ENCODE measurements at places on chromosomes 11 and 22. TPM values are rescaled to one million over a fixed set of nuclear protein-coding genes. Genes with fewer than 3 reads are reported as not detected.

- DNase-seq = no peak
These were observed 3.6 kb downstream of the C11orf87 start for GRCh38 chr11:109425554-109425953.

- DNase-seq = no peak
These were observed 60.0 kb downstream of the MYEOV start for GRCh38 chr11:69353696-69354544.

DNA sequence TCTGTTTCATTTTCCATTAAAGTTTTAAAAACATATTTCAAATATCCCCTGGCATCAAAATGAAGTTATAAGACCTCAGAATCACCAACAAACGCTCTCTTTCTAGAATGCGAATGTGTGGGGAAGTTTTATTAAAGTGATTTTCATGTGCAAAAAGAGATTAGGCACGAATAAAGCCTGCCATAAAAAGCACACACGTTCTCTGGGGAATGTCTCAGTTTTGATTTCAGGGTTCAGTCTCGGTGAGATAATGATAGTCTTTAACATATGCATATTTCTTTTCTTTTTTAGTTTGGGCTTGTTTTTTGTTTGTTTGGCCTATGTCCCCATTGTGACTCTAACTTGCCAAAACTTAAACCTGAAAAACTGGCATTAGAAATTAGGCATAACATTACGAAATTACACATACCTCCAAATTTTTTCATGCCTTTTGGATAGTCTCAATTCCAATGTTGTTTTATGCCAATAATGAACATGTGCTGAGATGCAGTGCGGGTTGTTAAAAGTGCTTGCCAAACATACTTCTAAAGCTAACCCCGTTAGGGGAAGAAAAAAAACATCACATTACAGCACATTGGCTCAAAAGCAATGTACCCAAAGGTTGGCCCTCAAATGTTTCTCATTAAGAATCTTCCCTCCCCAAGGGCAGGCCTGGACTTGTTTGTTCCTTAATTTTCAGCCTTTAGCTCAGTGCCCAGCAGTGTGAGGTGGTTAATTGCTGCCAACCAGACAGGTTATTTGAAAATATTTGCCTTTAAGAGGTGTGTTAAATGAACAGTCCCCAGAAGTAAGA is 33.2 kb upstream of the FBLN1 start:
- DNase-seq = no peak

Gene NPAS4
- total RNA-seq = not detected

Gene FGF3
- not detected for total RNA-seq

Gene SAA1
- total RNA-seq = 77.9 TPM

Gene AQP11
- 0.92 TPM for total RNA-seq

Gene MRGPRE
- total RNA-seq = not detected

Gene SIRT3
- 13.2 TPM for total RNA-seq

DNA sequence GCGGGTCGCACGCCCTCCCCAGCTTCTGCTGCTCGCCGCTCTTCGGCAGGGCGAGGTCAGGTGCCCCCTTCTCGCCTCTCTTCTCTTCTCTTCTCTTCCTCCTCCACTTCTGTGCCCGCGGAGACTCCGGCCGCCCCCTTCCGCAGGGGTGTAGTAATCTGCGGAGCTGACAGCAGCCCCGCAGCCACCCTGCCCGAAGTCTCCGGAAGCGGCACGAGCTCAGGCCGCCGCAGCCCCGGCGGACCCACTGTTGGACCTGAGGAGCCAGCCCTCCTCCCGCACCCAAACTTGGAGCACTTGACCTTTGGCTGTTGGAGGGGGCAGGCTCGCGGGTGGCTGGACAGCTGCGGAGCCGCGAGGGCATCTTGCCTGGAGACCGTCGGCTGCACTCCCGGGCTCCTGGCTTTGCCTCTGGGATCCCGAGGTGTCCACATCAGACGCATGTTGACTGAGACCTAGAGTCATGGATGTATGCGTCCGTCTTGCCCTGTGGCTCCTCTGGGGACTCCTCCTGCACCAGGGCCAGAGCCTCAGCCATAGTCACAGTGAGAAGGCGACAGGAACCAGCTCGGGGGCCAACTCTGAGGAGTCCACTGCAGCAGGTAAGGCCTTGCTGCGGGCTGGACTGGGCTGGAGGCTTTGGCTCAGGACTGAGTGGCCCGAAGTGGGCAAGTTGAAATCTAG is 486 bp downstream of the STIM1 start:
- peak; percentile 56 for DNase-seq

DNA sequence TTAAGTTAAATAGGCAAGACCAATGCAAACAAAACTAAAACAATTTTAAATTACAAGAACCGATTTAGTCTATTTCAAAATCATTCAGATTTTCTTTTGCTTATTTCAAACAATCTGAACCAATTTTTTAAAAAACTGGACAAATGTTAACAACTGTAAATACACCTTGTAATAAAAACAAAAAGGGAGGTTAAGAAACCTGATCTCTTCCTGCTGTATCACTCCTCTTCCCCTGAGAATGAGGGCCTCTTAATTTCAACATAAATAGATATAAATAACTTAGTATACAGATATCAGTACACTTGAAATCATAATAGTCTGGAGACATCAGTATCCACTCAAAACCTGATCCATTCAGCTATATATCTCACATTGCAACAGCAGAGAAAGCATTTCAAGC is 346.6 kb downstream of the TTC28 start:
- no peak for DNase-seq

Gene HRAS
- 22.6 TPM for total RNA-seq

DNA sequence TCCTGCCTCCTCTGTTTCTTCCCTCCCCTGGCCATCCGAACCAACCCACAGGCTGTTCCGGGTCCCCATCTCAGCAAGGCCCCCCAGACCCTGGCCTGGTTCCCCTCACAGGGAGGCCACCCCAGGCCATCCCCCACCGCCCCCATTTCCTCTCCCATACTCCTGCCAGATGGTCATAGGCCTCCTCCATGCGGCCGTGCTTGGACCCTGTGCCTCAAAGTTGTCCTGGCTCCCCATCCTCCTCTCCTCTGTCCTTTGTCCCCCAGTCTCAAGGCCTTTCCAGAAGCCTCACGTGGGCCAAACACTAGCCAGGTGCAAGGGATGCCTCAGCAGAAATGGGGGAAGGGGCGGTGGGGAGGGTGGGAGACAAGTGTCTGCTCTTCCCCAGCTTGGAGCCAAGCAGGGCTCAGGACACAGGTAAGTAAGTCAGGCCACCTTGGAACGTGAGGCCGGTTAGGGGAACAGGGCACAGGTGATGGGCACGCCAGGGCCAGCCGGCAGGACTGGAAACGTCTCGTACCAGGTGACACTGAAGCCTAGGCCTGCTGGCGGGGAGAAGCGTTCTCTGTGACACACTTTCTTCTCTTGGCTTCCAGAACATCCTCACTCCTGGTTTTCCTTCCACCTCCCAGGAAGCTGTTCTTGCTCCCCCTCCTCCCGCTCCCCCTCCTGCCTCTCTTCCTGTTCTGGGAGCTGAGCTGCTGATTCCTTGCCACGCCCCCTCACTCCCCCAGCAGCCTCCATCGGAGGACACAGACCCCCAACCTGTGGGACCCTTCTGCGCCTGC is 31.5 kb upstream of the SLC22A12 start:
- DNase-seq = no peak

Gene CCDC188
- 0.31 TPM for total RNA-seq

- no peak for DNase-seq
These were observed 26.1 kb downstream of the CSTF3 start for GRCh38 chr11:33135216-33135615.

- no peak for DNase-seq
These were observed 7.6 kb downstream of the LRRC10B start for GRCh38 chr11:61516191-61516590.

GRCh38 chr11:99352642-99353041 is 331.9 kb downstream of the CNTN5 start:
- DNase-seq = no peak

GRCh38 chr11:62145261-62145871 is 21.6 kb downstream of the INCENP start:
- DNase-seq = peak; percentile 39

Gene DDIAS
- total RNA-seq = 0.16 TPM

- no peak for DNase-seq
These were observed 524.5 kb downstream of the NTM start for GRCh38 chr11:131894615-131895544.

Gene KRTAP5-7
- total RNA-seq = 0.12 TPM

Gene L3MBTL2
- total RNA-seq = 10.1 TPM

Gene OLFML1
- total RNA-seq = 0.32 TPM

- DNase-seq = no peak
These were observed 60.3 kb downstream of the IRAG1 start for GRCh38 chr11:10633261-10633660.

Gene LRRN4CL
- 0.38 TPM for total RNA-seq

- no peak for DNase-seq
These were observed 17.0 kb upstream of the PANX1 start for GRCh38 chr11:94111660-94112059.

- DNase-seq = no peak
These were observed 5.3 kb downstream of the CD44 start for GRCh38 chr11:35144136-35144741.

GRCh38 chr22:27867953-27868731 is 50.9 kb downstream of the PITPNB start:
- DNase-seq = no peak

Data from pancreas (tissue), 10 donors.